ENCODE measurements at places on chromosomes 16 and 17.

GRCh38 chr17:65688307-65688706, 126.9 kb upstream of the AXIN2 start:
- no peak for DNase-seq

DNA sequence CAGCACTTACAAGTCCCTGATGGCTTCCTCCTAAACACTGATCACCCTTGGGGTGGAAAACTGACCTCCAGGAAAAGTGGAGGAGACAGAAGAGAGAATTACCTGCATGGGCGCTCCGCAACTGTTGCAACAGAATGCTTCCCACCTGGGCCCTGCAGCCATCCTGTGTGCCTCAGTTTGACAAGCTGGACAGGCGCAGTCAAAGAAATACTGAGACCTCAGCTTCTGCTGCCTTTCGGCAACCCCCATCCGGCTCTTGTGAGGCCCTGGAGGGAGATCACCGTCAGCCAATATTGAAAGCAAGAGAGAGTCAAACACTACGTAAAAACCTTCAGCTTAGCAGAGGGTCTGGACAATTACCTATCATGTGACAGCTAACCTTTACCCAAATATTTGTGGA, 24.8 kb downstream of the SERPINF1 start:
- DNase-seq, result no peak

DNA sequence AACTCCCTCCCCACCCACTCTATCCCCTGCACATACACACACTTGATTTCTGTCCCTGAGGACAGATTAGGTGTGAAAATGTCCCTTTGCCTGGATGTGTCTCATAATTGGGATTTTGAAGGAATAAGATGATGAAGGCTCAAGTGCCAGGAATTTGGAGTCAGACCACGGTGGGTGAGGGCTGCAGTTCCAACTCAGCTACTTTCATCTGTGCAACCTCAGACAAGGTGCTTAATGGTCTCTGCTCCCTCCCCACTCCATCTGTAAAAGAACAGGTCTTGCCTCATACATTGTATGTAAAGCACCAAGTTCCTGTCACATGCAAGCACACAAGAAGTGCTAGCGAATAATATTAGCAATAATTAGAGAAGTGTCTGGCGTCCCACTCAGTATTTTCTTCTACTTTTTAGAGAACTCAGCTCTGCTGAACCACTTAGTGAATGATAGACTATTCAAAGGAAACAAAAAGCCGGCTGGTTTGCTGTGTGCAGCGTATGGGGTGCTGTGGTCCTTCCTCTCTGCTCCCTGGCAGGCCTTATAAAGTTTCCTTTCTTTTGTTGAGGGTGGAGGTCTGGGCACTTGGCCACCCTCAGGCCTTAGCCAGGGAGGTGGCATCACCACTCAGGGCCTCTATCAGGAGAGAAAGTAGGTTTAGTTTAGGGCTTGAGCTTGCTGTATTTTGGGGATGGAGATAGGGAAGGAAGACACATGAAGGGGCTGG, 6.4 kb downstream of the TBX4 start:
- DNase-seq, result no peak

DNA sequence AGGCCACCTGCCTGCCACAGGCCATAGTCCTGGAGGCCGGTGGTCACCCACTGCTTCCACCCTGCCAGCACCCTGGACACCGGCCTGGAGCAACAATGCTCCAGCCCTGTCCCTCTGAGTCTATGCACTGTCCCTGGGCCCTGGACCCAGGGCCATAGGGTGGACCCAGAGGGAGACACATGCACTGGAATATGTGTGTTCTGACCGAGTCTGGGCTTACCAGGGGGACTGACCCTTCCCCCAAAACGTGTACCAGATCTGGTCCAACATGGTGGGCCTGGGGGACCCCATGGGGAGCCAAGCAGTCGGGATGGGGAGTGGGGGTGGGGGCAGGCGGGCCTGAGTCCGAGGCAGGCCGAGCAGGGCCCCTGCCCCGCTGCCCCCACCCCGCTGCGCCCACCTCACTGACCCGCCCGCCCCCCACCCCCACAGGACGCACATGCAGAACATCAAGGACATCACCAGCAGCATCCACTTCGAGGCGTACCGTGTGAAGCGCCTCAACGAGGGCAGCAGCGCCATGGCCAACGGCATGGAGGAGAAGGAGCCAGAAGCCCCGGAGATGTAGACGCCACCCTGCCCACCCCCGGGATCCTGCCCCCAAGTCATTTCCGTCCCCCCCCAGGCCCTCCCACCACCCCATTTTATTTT, 357.4 kb downstream of the SEC14L1 start:
- DNase-seq, result no peak

DNA sequence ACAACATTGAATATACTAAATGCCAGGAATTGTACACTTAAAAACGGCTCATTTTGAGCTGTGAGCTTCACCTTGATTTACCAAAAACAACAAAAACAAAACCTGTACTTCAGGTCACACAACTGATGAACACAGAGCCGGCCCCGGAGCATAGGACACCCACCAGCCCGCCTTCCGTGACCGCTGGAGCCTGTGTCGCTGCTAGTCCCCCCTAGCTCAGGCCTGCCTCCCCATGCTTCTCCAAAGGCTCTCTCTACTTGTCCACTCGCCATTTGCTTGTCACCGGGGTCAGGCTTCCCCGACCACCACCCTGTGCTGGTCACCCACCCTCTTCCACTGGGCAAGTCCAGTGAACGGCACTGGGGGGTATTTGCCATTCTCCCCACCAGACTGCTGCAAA, 113.8 kb upstream of the TNRC6C start:
- DNase-seq, result no peak

GRCh38 chr17:75876938-75877751, 1.2 kb downstream of the TRIM47 start:
- no peak for DNase-seq

Measured in NCI-H524 treated with DMSO at 0.1 percent for 48 hours (cell line).